ENCODE measurements at places on chromosomes 7 and 10.

DNA sequence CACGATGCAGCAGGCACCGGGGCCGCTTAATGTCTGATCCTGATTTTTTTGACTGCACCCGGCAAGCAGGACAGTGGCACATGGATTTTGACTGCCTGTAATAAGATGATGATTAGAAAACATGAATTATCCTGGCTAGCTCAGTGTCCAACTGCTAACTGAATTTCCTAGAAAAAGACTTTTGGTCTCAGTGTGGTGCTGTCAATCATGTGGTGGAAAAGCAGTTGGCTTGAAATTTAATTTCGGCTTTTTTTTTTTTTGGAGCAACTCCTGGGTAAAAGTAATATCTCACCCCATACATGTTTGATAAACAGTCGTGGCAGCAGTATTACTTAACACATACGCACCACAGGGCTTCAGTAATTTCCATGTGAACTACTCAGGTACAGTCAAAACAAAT, 227.7 kb downstream of the FANK1 start:
- DNase-seq: no peak

GRCh38 chr10:79266543-79267312, 80.5 kb upstream of the PPIF start:
- DNase-seq: peak; percentile 90

- DNase-seq: no peak
These were observed 407.7 kb downstream of the SH2D4B start for GRCh38 chr10:80945264-80945880.

GRCh38 chr7:940599-941408, 13.7 kb downstream of the ADAP1 start:
- DNase-seq: no peak

DNA sequence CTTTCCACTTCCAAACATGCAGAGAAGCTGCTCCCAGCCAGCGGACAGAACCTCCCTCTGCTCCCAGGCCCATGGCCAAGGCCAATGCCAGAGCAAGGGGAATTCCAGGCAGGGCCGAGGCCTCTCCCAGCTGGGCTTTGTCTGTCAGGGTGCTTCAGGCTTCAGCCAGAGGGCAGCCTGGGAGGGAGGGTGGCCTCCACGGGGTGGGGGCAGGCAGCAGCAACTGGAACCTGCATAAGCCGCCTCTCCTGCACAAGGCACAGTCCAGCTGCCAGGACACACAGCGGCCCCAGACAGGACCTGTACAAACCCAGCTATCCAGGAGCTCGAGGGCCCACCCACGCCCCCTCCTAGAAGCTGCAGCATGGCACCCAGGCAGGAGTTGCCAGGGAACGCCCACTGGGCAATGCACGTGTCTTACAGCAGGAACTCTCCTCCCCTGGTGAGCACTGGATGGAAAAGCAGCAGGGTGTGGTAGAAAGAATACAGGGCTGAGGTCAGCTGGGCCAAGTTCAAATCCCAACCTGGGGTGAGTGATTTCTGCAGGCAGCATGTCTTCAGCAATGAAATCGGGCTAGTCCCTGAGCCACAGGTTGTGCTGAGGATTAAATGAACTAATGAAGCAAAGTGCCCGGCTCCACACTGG, 7.6 kb downstream of the FAM53B start:
- no peak for DNase-seq

DNA sequence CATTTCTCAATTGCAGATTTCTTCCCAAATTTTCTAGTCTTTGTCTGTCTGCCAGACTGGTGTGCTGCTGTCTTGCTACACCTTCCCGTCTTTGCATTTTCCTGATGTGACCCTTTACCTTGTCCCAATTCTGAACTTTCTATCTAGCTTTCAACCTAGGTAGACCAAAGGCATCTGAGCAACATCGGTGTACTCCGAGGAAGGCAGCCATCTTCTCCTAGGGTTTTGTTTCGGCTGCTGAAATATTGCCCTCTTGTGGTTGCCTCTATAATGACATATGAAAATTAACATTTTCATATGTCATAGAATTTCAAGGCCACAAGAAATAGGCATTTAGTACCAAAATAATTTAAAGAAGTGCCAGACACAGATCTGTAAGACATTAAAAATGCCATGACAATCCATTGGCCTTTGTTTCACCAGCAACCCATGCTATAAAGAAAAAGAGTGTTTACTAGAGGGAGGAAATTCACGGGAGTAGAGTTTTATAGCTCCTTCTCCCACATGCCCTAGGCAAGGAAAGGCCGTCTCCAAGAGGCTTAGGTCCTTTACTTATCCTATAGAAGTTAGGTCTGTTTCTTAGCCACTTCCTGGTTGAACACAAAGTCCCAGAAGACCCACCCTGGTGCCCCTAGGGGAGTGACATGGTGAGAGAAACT, 23.4 kb downstream of the OR9A2 start:
- peak; percentile 2 for DNase-seq

- no peak for DNase-seq
These were observed 34.1 kb downstream of the SMC3 start for GRCh38 chr10:110601581-110601980.

DNA sequence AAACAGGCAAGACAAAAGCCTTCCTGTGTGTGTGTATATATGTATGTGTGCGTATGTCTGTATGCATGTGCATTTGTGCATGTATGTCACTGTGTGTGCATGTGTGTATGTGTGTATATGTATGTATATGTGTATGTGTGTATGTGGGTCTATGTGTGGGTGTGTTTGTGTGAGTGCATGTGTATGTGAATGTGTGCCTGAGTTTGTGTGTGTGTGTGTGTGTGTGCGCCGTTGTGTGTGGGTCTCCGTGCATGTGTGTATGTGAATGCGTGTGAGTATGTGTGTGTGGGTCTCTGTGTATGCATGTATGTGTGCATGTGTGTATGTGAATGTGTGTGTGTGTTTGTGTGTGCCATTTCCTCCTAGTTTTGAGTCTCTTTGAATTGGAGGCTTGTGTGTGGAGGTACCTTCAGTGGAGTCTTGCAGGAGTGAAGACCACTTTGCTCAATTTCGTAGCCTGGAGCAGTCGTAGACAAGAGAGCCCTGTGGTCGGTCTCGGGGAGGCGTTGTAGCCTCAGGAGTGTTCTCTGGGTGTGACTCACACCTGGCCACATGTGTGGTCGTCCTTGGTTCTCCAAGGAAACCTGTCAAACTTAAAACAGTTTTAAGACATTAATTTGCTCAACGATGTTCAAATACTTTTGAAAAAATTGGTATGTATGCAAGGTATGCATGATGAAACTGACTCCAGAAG, 28.1 kb downstream of the INPP5A start:
- no peak for DNase-seq

Measured in T1000 (cell line).